ENCODE measurements at places on chromosomes 7 and 10.

GRCh38 chr10:25701652-25702051 lies 232.4 kb upstream of the MYO3A start:
- no peak for DNase-seq

DNA sequence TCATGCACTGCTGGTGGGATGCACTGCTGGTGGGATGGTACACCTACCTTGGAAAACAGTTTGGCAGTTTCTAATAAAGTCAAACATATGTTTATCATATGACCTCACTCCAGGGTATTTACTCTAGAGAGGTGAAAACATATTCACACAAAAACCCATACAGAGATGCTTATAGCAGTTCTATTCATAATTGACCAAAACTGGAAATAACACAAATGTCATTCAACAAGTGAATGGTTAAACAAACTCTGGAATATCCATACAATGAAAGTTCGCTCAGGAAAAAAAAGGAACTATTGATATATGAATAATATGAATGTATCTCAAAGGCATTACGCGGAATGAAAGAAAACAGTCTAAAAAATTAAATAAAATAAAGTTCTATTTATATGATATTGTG lies 19.5 kb downstream of the CCDC71L start:
- DNase-seq = no peak

DNA sequence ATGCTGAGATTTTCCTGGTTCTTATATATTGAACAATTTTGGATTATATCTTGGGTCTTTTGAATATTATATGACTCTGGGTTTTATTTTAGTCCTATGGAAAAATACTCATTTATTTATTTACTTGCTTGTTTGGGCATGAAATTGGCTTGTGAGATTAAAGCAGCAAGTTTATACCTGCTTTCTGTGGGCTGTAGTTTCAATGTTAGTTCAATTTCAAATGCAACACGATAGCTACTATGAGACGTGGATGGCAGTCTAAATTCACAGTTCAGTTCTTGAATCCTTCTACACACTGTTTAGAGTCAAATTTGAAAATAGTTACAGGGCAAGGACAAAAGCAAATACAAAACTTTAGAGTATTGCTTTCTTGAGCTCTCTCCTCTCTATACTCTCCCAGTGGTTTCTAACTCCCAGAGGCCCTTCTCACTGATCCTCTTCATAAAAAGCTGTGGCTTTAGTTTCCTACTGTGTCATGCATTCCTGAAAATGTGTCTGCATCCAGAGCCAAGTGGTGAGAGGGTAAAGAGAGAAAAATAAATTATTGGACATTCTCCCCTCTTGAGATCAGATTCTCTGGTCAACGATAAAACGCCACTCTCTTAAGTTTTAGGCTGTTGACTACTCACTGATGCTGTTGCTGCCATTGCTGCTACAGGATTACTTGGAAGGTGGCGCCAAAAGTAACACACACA lies 34.4 kb downstream of the POLR1F start:
- no peak for DNase-seq

DNA sequence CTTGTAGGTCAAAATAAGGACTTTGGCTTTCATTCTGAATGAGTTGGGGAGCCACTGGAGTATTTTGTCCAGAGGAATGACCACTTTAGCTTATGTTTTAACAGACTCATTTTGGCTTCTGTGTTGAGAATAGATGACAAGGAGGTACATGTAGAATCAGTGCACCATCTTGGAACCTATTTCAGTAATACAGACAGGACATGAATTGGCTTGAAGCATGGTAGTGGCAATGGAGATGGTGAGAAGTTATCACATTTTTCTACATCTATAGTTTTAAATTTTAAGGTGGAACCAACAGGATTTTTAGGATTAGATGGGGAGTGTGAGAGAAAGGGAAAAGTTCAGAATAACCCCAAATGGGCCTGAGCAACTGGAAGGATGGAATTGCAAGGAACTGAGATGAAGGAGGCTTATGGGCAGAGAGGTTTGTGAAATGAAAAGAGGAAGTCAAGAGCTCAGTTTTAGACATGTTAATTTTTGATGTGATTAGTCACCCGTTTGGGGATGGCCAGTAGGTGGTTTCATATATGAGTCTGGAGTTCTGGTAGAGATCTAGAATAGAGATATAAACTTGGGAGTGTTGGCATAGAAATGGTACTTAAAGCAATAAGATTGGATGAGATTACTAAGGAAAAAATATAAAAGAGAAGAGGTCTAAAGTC lies 89.2 kb upstream of the JAZF1 start:
- no peak for DNase-seq

- DNase-seq = no peak
These were observed 106.6 kb upstream of the COL1A2 start for GRCh38 chr7:94288096-94288495.

GRCh38 chr7:127034186-127034806 lies 218.4 kb downstream of the GRM8 start:
- DNase-seq = no peak

DNA sequence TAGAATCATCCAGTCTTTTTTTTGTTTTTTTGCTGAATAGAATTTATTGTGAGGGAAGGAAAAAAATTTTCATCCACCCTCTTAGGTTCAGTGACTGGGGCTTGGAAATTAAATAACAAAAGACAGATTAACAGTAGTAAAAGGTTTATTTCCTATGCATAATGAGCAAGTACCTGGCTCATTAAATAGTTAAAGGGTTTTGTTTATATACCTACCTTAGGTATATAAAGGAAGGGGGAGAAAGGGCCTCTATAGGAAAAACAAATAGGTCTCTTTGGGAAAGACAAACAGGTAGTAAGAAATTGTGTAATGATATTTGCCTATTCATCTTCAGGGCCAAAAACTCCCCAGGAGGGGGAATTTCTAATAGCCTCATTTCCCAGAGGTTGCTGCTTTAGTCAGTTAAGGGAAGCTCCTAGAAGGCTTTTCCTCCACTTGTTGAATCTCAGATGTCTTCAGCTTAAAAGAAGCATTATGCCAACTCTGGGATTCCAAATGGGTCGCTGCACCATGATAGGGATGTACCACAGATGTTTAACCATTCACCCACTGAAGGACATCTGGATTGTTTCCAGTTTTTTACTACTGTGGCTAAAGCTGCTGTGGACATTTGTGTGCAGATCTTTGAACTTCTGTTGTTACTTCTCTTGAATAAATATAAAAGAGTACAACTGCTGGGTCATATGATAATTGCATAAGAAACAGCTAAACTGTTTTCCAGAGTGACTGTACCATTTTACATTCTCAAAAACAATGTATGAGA lies 11.3 kb downstream of the ACADSB start:
- DNase-seq = no peak

- DNase-seq = no peak
These were observed 4.0 kb upstream of the SMARCD3 start for GRCh38 chr7:151252561-151252835.

- peak; percentile 0 for DNase-seq
These were observed 822 bp downstream of the SAMD9L start for GRCh38 chr7:93147363-93147762.

- DNase-seq = peak; percentile 10
These were observed 33.7 kb upstream of the PTF1A start for GRCh38 chr10:23158370-23158769.

DNA sequence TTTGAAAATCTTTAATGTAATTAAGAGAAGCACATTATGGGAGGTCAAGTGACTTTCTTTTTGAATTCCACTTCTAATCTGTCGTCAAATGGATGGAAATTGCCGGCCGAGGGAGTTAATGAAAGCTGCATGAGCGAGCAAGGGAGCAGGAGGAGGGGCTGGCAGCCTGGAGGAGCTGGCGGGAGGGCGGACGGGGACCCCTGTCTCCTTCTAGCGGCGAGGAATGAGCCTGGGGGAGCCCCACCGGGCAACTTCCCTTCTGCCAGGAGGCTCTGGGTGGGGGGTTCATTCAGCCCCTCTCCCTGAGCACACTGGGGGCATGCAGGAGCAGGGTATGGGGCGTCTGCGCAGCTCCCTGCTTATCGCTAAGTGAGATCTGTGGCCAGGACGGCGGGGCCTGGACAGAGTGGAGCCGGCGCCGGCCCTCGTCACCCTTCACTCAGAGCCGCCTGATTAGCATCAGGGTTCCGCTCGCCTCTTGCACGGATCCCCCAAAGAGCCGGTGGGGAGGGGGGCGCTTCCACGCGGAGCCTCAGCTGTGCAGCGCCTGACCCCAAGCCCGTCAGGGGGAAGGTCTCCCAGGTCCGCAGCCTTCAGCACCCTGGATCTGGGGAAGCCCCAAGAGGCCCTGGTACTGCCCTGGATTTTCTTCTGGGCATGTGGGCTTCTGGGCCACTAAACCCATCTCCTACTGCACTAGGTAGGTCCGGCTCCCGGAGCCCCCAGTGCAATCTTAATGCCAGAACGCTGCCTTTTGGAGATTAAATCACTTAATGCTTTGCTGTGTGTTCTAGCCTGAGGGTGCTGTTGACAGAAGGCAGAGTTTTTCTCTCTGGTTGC lies 680.8 kb downstream of the LRMDA start:
- no peak for DNase-seq

GRCh38 chr10:111177379-111177778 lies 100.5 kb downstream of the ADRA2A start:
- no peak for DNase-seq

DNA sequence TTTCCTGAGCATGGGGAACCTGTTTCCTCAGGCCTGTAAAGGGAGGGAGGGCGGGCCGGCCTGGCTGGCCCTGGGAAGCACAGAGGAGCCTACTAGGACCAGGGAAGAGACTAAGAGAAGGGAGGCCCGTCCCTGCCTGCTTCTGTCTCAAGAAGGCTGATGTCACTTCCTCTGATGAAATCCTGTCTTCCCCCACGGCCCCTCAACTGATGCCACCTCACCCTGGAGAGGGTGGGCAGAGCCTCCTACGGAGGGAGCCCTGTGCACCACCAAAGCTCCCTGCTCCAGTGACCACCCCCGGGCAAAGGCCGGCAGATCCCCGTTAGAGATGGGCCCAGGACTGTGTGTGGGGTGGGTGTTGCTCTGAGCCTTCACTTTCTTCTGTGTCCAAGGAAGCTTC lies 1.0 kb upstream of the PILRA start:
- no peak for DNase-seq

- DNase-seq = no peak
These were observed 74.5 kb upstream of the PTPRZ1 start for GRCh38 chr7:121798453-121798840.

GRCh38 chr7:136657482-136657921 lies 210.9 kb upstream of the CHRM2 start:
- DNase-seq = no peak

GRCh38 chr10:72485701-72486100 lies 131.0 kb upstream of the DNAJB12 start:
- no peak for DNase-seq

DNA sequence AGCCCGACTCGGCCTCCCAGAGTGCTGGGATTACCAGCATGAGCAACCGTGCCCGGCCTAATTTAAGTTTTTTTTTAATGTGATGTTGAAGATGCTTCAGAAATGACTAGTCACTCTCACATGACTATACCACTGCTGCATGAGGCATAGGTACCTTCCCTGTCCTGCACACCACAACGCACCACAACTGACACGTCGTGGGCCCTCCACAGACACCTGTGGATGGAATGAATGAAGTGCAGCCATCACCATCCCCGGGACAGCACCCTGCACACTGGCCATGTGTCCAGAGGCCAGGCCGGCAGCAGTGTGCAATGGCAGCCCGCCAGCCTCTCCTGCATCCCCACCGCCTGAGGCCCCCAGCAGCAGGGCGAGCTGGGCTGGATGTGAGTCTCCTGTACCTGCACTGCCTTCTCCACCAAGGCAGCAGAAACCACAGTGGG lies 55.1 kb downstream of the VOPP1 start:
- DNase-seq = no peak

DNA sequence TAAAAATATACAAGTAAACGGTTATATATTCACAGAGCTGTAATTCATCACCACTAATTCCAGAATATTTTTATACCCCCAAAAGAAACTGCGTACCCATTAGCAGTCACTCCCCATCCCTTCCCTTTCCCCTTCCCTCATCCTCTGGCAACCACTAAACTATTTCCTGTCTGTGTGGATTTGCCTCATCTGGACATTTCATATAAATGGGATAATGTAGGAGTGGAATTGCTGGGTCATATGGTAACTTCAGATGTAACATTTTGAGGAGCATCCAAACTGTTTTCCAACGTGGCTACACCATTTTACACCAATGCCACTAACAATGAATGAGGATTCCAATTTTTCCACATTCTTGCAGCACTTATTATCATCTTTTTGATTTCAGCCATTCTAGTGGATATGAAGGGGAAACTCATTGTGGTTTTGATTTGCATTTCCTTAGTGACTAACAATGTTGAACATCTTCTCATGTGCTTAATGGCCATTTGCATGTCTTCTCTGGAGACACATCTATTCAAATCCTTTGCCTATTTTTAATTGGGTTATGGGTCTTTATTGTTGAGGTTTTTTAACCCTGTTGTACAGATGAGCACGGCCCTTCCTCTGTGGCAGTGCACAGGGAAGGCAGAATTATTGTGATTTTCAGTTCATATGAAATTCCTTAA lies 79.2 kb downstream of the RBM20 start:
- no peak for DNase-seq

DNA sequence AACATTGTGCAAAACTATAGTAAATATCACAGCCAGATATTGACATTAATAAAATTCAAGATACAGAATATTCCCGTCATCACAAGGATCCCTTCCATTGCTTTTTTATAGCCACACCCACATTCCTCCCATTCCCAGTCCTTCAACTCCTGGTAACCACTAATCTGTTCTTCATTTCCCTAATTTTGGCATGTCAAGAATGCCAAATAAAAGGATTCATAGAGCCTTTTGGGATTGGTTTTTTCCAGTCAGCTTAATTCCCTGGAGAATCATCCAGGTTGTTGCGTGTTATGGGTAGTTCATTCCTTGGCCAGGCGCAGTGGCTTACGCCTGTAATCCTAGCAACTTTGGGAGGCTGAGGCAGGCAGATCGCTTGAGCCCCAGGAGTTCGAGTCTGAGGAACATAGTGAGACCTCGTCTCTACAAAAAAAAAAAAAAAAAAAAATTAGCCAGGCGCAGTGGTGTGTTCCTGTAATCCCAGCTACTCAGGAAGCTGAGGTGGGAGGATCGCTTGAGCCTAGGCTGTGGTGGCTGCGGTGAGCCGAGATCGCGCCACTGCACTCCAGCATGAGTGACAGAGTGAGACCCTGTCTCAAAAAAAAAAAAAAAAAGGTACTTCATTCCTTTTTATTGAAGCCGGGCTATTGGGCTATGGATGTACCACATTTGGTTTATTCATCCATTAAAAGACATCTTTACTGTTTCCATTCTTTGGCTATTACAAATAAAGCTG lies 2.7 kb downstream of the OGDH start:
- no peak for DNase-seq

- DNase-seq = no peak
These were observed 839.0 kb downstream of the LRMDA start for GRCh38 chr10:76270464-76270863.

DNA sequence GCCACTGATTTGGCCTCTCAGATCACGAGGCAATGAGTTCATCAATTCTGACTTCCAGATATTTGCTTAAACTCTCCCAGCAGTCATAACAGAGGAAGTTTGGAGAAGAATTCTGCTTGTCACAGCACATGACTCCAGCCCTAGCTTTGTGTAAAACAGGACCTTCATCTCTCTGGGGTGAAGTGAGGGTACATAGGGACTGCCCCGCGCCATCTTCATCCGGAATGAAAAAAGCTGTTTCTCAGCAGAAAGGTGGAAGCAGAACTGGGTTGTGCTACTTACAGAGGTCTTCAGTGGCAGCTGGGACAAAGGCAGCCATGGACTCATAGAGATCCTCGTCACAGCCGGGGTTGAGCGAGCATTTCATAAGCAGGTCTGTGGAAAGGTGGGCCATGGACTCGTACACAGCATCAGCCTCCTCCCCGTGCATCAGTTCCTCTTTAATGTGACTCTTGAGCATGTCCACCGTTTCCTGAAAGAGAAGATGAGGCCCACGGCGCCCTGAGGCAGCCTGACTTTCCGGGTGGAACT lies 58.4 kb upstream of the TM9SF3 start:
- no peak for DNase-seq

All from stimulated activated CD4-positive, alpha-beta T cell treated with anti-CD3 and anti-CD28 coated beads, TNF-alpha, amount 100 ng/mL, for 1 hour (primary cell).